ENCODE measurements at places on chromosomes 3 and 15.
A peak's percentile ranks its signal among the peaks of the same experiment; 100 is the strongest.

- DNase-seq, result peak; percentile 62
These were observed 1.1 kb upstream of the ZBTB38 start for GRCh38 chr3:141367038-141367730.

GRCh38 chr3:118480101-118480860 lies 554.4 kb downstream of the IGSF11 start:
- no peak for DNase-seq

DNA sequence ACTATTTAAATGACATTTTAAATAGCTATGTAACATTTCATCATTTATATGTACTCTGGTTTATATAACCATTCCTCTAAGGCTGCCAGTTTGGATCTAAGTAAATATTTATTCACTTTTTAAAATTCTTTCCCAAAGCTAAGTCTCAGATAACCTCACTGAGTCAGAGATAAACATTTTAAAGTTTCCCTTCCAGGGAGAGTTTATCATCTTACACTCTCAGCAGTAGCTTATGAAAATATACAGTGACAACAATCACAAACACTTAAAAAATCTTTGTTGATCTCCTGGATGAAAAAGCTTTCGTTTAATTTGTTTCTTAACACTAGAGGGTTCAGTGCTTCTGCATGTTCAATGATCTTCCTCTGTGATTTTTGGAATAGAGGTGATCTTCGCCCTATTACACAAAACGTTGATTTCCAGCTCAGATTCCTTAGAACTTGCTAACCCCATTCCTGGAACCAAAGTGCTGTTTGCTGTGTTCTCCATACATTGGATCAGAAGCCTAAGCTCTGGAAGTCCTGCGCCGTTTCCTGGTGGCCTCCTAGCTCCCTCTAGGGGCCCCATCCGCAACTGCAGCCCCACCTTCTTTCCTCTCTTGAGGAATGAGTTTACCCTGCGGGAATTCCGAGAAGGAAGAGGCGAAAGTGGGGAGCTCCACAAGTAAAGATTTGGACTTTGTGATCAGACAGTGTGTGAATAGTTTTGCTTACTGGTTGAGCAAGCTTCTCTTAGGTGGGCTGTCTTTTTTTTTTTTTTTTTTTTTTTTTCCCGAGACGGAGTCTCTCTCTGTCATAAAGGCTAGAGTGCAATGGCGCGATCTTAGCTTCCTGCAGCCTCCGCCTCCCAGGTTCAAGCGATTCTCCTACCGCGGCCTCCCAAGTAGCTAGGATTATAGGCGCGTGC lies 29.3 kb upstream of the SACM1L start:
- peak; percentile 63 for DNase-seq

- DNase-seq, result no peak
These were observed 866.0 kb upstream of the NR2F2 start for GRCh38 chr15:95464509-95464908.

GRCh38 chr3:71657831-71658530 lies 67.2 kb downstream of the EIF4E3 start:
- DNase-seq, result no peak

GRCh38 chr3:160001850-160002623 lies 13.4 kb downstream of the IL12A start:
- DNase-seq, result no peak

DNA sequence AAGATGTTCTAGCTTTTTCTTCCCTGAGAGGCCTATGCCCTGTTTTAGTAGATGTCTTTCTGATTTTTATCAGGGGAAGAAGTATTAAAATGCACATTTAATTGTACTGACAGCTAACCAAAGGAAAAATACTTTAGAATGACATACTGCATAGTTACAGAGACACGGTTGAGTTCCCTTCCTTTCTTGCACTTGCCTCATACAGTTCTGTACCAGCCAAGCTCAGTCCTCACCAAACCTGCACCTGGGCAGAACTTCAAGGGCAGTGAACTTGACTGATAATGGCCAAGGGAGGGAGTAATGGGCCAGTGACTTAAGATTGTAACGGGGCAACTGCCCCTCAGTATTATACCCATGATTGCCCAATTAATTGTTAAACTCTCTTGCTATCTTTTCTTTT lies 34.1 kb upstream of the RASGRP1 start:
- DNase-seq, result no peak

- no peak for DNase-seq
These were observed 30.3 kb upstream of the UACA start for GRCh38 chr15:70793694-70794093.

- no peak for DNase-seq
These were observed 971.2 kb downstream of the DIPK2A start for GRCh38 chr3:144942838-144943197.
